ENCODE measurements at places on chromosomes 2 and 18.

- DNase-seq, result no peak
These were observed 12.7 kb downstream of the ICOS start for GRCh38 chr2:203949228-203949627.

GRCh38 chr2:170715062-170715931, at the start of gene SP5:
Gene SP5 (plus strand): TSS chr2:170715337. CDS start chr2:170715513, 176 bp downstream.
- DNase-seq, result peak; percentile 38

GRCh38 chr2:133255360-133255759, 312.9 kb downstream of the NCKAP5 start:
- no peak for DNase-seq

DNA sequence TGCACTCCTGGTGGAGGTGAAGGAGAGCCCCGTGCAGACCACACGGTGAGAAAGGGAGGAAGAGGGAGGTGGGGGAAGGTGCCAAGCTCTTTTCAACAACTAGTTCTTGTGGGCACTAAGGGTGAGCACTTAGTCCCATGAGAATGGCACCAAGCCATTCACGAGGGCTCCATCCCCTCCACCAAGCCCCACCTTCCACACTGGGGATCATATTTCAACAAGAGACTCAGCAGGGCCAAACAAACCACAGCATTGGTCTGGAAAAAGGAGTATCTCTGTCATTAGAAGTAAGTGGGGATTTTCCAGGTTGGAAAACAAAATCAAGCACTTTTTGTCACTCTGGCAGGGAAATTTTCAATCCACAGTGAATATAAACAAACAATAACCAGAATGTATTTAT, 38.4 kb downstream of the ZAP70 start:
- no peak for DNase-seq

- DNase-seq, result no peak
These were observed 181.9 kb upstream of the DLGAP1 start for GRCh38 chr18:4636967-4637366.
